ENCODE measurements at places on chromosomes 4 and X. TPM values are rescaled to one million over a fixed set of nuclear protein-coding genes. Genes with fewer than 3 reads are reported as not detected.

DNA sequence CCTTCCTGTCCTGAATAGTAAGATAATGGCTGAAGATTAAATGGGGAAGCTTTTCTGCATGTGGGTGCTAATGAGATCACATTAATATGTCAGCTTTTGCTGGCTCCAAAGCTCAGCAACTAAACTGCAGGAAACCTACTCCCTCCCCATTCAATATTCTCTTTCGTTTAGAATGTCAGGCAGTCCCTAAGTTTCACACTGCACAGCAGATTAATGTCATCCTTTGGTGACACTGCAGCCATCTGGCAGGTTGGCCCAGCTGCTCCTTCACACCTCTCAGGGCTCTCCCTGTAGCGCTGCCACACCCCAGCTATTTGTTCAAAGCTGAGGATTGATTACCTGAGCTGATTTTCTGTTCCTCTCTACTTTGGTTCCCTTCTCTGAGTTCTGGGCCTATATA is 110.5 kb downstream of the KDR start:
- no peak for DNase-seq

Gene EGFL6
- total RNA-seq: not detected

DNA sequence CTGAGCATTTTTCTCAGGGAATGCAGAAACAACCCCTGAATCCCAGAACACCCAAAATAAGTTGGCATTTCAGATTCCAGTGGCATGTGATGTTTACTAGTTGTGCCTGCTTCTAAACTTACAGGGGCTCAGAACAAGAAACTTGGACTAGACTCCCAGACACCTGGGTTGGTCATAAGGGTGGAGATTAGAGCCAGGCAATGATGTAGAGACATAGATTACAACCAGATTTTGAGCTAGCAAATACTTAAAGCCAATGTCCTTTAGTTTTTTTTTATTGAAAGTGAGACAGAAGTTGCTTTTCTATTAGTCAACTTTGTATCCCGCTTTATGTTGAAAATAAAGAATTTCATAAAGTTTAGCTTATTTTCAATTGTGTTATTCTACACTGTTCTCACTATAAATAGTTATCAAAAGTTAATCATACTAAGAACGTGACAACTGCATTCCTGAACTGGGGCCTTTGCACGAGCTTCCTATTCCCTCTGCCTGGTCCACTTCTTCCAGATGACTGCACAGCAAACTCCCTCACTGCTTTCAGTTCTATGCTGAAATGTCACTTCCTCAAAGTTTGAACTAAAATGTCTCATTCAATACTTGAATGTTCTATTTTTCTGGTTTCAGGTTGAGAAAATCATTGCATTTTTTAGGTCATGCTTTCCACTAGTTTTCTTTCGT is 224.7 kb upstream of the PPP1R2C start:
- DNase-seq: no peak

- peak; percentile 50 for DNase-seq
Observed at GRCh38 chr4:44927399-44928380, 201.3 kb upstream of the GNPDA2 start.

GRCh38 chrX:120361764-120362305 is at the start of gene ATP1B4:
TSS of gene ATP1B4 (plus strand) at chrX:120362089. CDS start at chrX:120362169, 80 bp downstream.
- DNase-seq: no peak

Gene HPF1
- total RNA-seq: 21.8 TPM

DNA sequence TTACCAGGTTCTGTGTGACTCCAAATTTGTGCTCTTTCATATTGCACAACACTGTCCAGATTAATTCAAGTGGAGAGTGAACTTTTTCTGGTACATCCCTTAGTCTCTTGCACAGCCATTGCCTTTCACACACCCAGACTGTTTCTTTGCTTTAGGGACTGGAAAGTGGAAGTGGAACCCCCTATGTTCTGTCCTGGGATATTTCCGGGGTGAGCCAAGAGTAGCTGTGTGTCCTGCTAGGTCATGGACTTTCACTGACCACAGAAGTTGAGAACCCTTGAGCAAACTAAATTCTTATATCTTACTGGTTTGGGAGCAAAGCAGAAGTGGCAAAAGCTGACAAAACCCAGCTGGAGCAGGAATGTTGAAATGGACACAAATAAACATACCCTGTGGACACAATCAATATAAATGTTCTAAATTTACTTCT is 10.3 kb upstream of the VSIG4 start:
- DNase-seq: no peak

DNA sequence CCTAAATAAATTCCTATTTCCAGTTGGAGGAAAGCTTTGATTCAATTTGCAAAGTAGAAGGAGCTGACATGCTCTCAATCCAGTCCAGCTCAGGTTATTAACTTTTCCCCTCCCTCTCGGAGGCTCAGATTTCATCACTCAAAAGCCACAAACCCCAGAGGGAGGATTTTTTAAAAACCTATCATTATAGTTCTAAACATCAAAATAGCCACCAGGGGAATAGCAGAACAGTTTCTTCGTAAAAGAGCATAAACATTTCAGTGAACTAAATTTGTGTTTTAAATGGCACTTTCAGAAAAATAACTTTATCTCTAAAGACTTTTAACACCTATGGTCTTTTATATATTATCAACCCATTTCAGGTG is 8.8 kb downstream of the GPRIN3 start:
- DNase-seq: peak; percentile 66

DNA sequence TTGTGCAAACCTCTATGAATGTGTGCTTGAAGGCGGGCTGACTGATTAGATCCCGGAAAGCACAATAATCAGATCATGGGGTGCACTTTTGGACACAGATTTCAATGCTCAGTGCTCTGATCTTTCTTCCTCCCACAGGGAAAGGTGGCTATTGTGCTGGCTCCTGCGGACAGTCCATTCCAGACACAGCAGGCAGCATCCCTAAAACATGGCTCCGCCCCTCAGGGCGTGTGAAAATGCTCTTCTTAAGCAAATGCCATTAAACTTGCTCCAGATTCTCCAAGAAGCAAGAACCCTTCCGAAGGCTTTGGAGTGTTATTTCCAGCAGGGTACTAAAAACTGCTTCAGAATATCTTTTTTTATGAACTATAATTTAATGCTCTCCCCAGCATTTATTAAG is 100.0 kb downstream of the SLC2A9 start:
- DNase-seq: no peak

- DNase-seq: no peak
Observed at GRCh38 chr4:78862314-78862737, 76.9 kb downstream of the PAQR3 start.

Gene CYP4V2
- total RNA-seq: 16.3 TPM

DNA sequence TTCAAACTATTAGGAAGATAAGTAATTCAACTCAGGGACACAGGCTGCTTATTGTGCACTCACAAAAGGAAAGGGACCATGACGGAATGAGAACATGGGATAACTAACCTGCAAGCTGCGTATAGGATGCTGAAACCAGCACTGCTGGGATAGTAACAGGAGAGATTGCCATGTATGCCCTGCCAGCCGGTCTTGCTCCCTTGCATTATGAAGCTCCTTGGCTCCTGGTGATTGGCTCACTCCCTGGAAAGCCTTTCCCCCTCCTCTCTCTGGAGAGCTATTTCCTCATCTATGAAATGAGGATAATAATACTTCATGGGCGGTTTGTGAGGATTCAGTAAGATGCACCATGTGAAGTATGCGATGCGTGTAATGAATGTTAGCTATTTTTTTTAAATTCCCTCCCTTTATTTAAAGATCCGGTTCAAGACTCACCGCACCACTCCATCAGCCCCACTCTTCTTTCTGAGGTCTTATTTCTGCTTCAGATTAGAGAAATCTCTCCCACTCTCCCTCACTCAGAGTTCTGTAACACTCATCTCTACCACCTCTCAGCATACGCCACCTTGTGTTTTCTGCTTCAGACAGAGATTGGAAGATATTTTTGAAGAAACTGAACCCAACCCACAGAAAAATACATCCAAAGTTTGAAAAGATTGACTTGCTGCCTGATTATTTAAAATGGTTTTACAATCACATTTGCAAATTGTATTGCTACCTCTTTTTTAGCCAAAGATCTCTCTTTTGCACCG is 18.4 kb downstream of the MSMO1 start:
- no peak for DNase-seq

DNA sequence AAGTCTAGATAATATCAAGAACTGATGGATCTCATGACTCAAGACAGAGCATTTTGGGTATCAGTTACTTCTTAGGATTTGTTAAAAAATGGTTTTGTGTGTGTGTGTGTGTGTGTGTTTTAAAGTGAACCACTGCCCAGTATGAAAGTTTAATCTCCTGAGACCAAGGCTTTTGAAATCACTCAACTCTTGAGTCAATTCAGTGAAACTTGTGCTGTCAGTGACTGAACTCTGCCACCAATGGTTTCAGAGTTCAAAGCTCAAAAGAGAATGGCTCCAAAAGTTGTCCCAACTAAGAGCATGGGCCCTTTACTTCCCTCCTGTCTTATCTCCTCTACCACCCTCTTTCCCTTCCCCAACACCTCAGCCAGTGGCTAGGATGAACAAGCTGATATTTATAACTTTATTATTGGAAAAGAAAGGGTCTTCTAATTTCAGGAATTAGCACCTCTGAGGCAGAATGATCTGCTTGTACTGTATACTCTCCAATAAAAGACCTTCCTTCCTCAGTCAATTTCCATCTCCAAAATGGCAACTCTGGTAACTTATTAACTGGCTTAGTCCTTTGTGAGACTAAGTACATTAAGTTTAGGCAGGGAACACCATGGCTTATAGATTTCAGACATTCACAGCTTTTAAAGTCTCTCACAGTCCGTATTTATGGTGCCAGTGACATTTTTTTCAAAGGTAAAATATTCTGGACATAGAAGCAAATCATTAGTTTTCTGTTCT is 152.2 kb downstream of the REPS2 start:
- no peak for DNase-seq

Gene TRAM1L1
- 2.3 TPM for total RNA-seq

Gene TLR1
- not detected for total RNA-seq

Gene RBM46
- not detected for total RNA-seq

DNA sequence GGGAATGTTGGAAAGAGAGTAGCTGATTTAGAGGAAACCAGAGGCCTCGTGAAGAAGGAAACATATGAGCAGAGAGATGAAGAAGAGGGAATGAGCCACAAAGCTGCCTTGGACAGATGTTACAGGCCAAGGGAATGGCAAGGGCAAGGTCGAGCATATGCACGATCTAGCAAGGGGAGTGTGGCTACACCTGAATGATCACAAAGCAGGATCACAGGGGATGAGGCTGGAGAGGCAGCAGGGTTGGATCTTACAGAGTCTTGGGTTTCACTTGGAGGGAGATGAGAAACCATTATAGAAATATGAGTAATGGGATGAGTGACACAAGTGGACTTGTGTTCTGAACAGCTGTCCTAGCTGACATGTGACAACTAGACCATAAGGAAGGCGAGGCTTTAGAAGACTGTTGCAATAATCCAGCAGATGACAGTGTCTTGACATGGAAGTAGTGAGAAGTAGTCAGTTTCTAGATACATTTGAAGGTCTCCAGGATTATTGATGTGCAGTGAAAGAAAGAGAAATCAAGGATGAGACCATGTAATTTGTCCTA is 58.7 kb downstream of the RASGEF1B start:
- no peak for DNase-seq

Gene MID1
- 5.6 TPM for total RNA-seq

DNA sequence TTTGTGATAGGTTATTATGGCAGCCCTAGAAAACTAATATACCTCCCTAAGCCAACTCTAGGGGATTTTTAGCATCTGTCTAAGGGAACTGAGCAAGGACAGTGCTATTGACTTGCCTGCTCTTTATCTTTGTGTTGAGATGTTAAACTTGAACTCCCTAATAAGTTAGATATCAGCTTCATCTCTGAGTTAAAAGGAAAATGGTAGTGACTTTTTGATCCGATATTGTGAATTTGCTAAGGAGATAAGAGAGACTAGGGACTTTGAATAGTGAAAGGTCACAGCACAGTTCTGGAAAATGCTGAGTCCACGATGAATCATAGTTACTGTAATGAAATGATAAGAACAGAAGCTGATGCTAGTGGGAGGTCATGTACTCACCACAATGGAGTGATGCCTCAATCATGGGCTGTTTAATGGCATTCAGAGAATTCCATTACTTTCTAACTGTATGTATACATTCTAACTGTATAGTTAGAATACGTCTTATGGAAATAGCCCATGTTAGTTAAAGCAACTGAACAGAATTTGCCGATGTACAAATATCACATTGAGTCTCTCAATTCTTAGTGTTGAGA is 147.2 kb downstream of the GLRA3 start:
- peak; percentile 59 for DNase-seq

Gene SMR3B
- total RNA-seq: not detected

GRCh38 chr4:153787061-153787560 is 1.8 kb downstream of the SFRP2 start:
- DNase-seq: no peak

Gene CYBB
- total RNA-seq: not detected

Gene LINC00632
- total RNA-seq: 20.6 TPM

- DNase-seq: no peak
Observed at GRCh38 chr4:42398871-42399331, 1.6 kb downstream of the SHISA3 start.

- DNase-seq: peak; percentile 65
Observed at GRCh38 chr4:169492436-169493163, 119.8 kb downstream of the NEK1 start.

- DNase-seq: no peak
Observed at GRCh38 chr4:24915121-24915922, 2.5 kb upstream of the CCDC149 start.

Gene MAGEC3
- total RNA-seq: not detected

Gene CLGN
- total RNA-seq: 0.63 TPM

- no peak for DNase-seq
Observed at GRCh38 chr4:74845834-74846233, 51.5 kb upstream of the BTC start.

GRCh38 chr4:103449296-103450023 is 251.3 kb upstream of the CENPE start:
- DNase-seq: no peak

- no peak for DNase-seq
Observed at GRCh38 chr4:3481113-3481531, 18.0 kb downstream of the DOK7 start.

- peak; percentile 94 for DNase-seq
Observed at GRCh38 chr4:94507708-94508107, 56.0 kb downstream of the PDLIM5 start.

- no peak for DNase-seq
Observed at GRCh38 chrX:151852294-151852693, 60.4 kb upstream of the MAGEA4 start.

GRCh38 chr4:26201120-26201519 is 119.7 kb upstream of the RBPJ start:
- DNase-seq: peak; percentile 74

DNA sequence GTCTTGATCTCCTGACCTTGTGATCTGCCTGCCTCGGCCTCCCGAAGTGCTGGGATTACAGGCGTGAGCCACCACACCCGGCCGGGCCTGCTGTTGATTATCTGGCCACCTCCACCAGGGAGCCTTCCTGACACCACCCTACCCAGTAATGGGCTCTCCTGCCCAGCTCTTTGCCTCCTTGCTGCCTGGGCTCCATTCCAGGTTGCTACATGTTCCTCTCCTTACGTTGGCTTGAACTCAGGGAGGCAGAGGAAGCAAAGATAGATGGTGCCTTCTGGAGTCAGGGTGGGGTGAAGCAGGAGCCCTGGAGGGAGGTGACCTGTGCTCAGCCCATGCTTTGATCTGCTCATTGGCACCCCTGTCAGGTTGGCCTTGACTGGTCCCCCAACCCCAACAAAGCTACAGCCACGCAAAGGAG is 26.3 kb downstream of the FLNA start:
- DNase-seq: peak; percentile 40

- no peak for DNase-seq
Observed at GRCh38 chr4:70392057-70392776, 5.5 kb upstream of the OPRPN start.
